ENCODE measurements at places on chromosomes 3 and 15. TPM values are rescaled to one million over a fixed set of nuclear protein-coding genes. Genes with fewer than 3 reads are reported as not detected.

GRCh38 chr3:133014325-133014724 is 23.9 kb upstream of the TMEM108 start:
- no peak for DNase-seq

- no peak for DNase-seq
These were observed 342.9 kb upstream of the PPP2R3A start for GRCh38 chr3:135622656-135623055.

DNA sequence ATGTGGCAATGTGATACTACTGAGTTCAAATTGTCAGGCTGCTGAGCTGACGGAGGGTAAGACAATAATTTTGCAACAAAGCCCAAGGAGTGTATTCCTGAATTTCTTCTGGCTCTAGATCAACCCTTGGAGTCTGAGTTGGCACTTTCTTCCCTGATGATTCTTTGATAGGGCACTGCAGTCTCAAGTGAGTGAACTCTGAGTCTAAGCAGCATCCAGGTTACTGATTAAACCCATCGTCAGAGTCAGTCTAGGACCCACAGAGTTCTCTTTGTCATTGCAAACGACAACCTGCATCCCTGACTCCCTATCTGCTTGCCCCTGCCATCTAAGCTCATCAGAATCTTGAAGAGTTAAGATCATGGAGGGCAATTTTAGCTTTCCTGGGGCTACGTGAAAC is 58.6 kb downstream of the MME start:
- DNase-seq: no peak

DNA sequence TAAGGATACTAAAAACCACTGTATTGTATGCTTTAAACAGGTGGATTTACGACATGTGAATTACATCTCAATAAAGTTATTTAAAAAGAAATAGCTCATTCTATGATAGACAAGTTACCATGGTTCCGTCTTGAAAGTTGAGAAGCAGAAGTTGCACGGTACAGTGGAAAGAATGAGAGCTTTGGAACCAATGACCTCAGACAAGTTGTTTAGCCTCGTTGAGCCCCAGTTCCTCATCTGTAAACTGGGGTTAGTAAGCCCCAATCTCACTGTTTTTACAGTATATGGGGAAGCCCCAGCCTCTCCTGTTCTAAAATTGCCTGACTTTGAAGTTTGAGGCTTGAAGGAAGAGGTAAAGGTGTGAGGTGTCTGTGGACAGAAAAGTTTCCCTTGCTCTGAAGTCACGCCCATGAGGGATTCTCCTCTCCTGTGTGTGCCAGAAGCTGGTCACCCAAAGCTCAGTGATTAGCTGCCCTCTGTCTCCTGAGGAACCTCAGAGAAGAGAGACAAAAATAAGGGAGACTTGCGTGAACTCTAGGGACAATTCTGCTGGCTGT is 10.0 kb downstream of the CRYGS start:
- DNase-seq: no peak

DNA sequence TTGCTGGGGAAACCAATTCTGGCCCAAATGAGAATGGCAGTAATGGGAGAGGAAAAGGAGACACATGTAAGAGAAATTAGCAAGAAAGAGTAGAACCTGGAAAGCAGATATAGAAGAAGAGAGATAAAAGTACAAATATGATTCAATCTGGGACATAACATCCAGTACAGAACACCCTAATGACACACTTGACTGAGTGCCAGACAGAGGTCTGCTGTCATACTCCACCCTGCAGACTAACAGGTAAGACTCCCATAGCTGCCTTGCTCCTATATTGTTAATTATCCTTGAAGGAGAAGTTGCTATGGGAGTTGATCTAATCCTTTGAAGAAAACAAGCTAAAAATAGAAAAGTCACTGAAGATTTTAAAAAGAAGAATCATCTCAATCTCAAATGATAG is 21.1 kb downstream of the CCPG1 start:
- no peak for DNase-seq

The TMEM207 gene
- total RNA-seq: not detected

GRCh38 chr3:55330355-55330754 is 156.8 kb downstream of the WNT5A start:
- no peak for DNase-seq

The MYLK gene
- 21.6 TPM for total RNA-seq

The SLC12A1 gene
- not detected for total RNA-seq

The RLBP1 gene
- total RNA-seq: not detected

- peak; percentile 47 for DNase-seq
These were observed 400 bp downstream of the RAB43 start for GRCh38 chr3:129121016-129121791.

DNA sequence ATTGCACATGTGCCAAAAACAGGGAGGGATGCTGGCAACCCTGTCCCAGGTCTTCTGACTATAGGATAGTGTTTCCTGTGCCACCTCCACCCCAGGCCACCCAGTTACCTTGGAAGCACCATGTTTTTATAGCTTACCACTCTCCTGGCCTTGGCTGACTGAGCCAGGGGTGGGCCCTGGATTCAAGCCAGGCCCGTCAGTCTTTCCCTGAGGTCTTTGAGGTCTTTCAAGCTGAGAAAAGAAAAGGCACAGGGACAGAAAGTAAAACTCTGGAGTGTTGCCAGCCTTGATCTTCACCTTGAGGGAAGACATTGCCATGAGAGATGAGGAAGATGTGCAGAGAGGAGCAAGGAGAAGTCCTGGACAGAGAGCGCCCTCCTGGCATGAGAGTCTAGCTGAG is 46.3 kb downstream of the SYNM start:
- no peak for DNase-seq

The CNTN4 gene
- not detected for total RNA-seq

- no peak for DNase-seq
These were observed 127.6 kb downstream of the RAB11A start for GRCh38 chr15:65996901-65997300.

The ZNF717 gene
- 6.8 TPM for total RNA-seq

DNA sequence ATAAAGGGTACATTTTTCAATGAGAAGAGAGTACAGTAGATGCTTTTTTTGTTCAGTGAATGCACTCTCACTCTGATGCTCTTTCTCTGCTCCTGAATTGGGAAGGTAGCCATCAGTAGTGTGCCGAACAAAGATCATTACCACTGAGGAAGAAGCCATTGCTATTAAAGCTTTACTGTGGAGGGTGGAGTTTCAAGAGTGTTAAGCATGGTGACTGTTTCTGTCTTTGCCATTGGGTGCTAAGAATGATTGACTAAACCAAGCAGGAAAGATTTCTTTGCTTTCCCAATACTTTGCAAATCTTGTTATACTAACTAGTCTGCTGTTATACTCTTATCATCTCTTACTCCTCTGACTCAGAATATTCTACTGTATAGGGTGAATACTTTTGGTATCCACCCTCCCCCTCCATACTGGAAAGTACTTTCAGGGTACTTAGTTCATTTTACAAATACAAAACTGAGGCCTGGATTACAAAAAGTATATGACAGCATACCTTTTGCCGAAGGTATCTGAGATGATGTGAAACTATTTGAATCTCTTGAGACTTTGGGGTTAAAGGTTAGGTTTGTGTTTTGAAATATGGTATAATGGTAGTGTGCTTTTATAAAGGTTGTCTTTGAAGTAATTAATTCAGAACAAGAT is 1.7 kb downstream of the RAB11A start:
- no peak for DNase-seq

DNA sequence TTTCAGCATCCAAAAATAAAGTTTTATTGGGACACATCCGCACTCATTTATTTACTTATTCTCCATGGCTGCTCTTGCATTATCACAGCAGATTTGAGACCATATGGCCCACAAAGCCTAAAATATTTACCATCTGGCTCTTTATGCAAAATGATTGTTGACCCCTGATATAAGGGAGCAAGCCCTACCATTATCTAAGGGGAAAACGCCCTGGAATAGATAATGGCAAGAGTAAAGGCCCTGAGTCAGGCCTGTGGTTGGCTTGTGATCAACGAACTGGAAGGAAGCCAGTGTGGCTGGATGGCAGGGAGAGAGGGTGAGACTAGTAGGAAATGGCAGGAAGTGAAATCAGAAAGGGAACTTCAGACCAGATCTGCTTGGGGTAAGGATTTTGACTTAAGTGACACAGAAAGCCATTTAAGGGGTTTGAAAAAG is 24.6 kb upstream of the DMXL2 start:
- DNase-seq: peak; percentile 29

DNA sequence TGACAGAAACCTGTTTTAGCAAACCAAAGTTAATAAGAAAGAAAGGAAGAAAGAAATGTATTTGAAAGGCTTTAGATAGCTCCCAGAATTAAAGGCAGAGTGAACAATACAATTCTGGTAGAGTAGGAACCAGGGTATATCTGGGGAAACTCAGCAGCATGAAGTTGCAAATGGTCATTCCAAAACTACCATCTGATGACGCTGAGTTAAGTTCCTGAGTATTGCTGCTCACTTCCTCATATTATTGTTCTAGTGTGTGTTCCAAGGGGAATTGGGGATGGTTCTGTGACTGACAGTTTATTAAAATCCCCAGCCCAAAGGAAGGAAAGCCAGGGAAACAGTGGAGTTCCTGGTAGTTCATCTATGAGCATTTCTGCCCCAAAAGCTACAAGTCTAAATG is 88.3 kb upstream of the FRMD4B start:
- peak; percentile 14 for DNase-seq

The HESX1 gene
- total RNA-seq: 0.22 TPM

DNA sequence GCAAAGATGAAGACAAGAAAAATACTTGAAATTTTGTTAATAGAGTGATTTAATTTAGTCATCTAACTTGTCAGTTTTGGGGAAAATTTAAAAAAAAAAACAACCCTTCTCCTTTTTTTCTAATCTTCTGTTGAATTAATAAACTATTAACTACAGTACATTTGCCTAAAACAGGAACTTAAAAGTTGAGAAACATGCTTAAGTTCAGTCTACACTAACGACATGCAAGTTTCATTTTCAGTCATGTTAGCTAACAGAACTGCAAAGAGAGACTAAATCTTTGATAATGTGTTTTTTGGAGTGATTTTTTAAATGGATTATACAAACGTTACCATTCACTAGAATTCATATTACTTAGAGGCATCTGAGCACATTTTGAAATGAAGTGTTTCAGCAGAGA is 71.9 kb upstream of the MBNL1 start:
- no peak for DNase-seq

DNA sequence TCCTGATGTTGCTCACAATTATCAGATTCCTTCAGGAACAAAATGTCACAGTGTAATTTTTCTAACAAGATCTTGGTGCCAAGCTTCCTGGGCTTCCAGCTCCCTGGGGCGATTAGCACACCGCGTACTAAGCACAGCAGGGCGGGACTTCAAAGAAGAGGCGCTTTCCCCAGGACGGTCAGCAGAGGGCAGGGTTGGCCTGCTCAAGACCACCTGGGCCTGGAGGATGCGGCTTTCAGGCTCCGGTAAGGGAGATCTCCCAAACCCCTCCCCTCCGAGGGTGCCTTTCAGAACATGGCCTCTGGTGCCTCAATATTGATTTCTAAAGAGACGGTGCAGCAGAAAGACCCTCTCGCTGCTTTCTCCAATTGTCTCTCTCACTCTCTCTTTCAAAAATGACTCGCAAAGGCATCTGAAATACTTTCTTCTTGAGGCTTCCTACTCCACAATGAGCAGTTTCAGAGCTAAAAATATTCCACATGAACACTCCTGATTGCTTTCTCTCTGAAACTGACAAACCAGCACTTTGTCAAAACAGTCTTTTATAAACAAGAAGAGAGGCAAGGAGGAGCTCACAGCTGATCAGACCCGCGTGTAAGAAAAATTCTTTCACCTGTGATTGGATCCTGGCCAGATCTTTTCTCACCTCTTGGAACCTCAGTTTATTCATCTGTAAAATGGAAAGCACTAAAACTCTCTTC is 154.0 kb downstream of the ADAMTS9 start:
- peak; percentile 90 for DNase-seq

- no peak for DNase-seq
These were observed 80.2 kb downstream of the SEC22A start for GRCh38 chr3:123281929-123282328.

GRCh38 chr3:42979044-42979972 is at the start of gene GASK1A:
Gene GASK1A, plus strand, starts transcription at chr3:42979311. Its CDS starts 332 bp downstream, at chr3:42979643.
- DNase-seq: no peak

DNA sequence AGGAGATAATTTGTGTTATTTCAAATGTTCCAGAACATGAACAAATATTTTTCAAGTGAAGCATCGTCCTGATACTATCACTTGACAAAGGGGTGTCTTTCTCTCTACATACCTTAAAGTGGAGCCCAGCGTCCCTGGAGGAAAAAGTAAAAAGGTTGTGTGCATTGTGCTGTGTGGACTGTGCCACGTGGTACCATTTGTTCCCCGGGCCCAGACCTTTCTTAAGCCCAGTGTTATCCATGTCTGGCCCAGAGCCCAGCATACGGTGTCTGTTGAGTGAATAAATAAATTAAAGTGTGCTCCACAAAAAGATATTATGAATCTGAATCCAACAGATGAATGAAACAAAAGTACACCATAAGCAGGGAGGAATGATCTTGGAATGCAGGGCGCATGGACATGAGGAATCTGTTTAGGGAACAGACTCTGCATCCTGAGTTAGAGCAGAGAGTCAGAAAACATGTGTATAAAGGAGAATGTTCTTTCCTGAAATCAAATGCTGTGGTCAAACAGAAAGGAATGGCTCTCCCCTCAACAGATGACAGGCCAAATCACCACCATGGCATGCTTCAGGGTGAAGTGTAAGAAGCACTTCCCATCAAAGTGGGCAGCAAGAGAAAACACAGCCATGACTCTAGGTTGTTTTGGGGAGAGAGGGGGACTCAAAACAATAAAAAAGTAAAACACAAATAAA is 8.1 kb upstream of the PRSS50 start:
- no peak for DNase-seq

DNA sequence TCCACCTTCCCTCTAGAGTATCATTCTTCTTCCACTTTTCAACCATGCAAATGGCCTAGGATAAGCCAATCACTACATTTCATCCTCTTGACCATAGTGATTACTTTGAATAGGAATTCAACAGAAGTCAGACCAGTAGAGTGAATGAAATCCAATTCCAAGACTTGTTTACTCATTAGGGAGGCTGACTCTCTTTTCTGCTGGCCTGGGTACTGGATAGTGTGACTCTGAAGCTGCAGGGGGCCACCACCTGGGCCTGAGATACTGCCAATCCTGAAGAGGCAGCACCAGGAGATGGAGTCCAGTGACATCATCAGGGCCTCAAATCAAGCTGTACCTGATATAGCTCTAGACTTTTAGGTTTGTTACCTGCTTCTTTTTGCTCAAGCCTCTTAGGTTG is 7.0 kb upstream of the FSTL1 start:
- no peak for DNase-seq

The TGM4 gene
- total RNA-seq: under 0.01 TPM

The TERC gene
- total RNA-seq: 118 TPM

The CAMK2N2 gene
- not detected for total RNA-seq

GRCh38 chr15:92897620-92898019 is 2.5 kb upstream of the CHD2 start:
- no peak for DNase-seq

DNA sequence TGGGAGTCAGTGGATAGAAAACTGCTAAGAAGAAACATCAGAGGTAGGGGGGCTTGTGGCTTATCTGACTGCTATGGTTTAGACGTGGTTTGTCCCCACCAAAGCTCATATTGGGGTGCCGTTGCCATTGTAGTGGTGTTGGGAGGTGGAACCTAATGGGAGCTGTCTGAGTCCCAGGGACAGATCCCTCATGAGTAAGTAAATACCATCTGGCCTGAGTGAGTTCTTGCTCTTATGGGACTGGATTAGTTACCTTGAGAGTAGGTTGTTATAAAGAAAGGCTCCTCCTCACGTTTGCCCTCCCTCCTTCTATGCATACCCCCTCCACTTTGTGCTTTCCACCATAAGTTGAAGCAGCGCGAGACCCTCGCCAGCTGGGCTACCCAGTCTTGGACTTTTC is 53.4 kb upstream of the VILL start:
- DNase-seq: no peak
